ENCODE measurements at places on chromosomes 3 and 15.

DNA sequence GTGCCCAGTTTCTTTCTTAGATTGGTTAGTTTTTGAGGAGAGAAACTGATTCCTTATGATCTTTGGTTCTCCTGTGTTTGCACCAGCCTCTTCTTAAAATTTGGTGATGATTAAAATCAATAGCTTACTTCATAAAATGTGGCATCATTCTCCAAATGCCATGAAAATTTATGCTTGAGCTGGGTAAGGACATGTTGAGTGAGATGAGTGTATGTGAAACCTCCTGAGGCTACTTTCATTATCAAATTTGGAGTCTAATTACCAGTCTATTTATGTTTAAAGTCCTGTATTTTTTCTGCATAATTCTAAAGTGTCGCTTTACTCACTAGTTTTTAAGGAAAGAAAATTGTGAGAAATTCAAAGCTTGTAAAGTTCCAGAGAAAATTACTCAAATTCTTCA, 102.1 kb downstream of the DIPK2A start:
- DNase-seq: no peak

- DNase-seq: no peak
These were observed 12.9 kb upstream of the TXNRD3 start for GRCh38 chr3:126667631-126668449.

GRCh38 chr3:22908989-22909507, 294.1 kb upstream of the UBE2E2 start:
- no peak for DNase-seq

DNA sequence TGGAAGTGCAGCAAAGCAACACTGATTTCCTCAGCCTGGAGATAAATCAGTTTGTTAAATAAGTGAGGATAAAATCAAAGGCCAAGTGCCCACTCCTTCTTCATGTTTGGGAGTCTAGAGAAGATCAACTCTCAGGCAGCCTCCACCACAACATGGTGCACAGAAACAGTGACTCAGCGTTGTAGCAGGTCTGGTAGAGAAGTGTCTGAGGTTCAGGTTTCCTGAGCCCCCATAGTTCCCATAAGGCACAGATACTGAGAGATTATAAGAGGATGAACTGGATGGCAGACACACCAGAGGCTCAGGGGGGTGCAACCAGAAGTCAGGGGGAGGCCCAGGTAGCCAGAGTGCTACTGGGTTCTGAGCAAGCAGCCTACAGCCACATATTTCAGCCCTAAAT, 166.7 kb downstream of the FRMD5 start:
- DNase-seq: no peak

- DNase-seq: no peak
These were observed 17.8 kb upstream of the MAP4 start for GRCh38 chr3:48034000-48034516.

DNA sequence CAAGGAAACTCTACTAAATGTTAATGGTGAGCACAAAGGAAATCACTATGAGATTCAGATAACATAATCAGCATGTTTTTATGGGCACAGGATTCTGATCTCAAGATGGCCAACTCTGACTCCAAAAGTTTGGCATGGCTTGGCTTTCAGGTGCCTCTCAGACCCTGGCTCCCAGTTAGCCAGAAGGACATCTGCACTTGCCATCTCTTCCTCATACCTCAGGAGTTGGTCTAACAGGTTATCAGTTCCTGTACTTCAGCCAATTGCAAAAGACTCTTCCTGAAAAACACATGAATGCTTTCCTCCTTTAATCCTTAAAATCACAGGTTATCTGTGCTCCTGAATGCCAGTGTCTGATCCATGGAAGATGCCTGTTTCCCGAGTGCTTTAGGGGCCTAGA, 25.0 kb downstream of the TMPRSS7 start:
- no peak for DNase-seq

DNA sequence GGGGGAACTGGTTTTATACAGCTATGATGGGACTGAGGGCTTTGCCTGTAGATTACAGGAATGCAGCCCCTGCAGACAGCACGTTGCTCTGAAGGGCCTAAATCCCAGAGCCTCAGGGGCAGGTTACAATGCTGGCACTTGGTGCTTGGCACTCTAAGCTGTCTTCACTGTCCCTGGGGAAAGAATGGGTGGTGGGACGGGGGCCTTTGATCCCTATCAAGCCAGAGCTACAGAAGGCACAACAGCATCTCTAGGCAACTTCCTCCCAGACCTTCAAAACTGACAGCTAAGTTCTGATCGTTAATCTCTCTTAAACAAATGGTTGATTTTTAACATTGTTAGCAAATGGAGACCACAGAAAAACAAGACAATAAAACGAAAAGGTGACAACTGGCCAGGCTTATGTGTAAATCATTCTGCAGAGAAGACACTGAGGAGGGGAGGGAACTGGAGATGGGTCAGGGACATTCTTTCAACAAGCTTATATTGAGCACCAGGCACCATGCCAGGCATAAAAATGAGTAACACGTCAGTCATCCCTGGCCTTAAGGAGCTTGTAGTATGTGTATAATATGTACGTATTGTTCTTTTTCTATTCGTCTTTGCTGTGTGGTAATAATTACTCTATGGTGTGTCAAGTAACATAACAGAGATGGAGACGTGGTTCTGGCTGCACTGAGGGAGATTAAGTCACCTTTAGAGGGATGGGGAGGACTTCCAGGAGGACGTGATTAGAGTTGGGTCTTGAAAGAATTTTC, 49.1 kb downstream of the CA12 start:
- no peak for DNase-seq

GRCh38 chr3:188581792-188582191, 427.8 kb downstream of the LPP start:
- no peak for DNase-seq

- no peak for DNase-seq
These were observed 314.6 kb downstream of the EPHB1 start for GRCh38 chr3:135109681-135110080.

- no peak for DNase-seq
These were observed 329.1 kb upstream of the ROPN1 start for GRCh38 chr3:124320976-124321375.

DNA sequence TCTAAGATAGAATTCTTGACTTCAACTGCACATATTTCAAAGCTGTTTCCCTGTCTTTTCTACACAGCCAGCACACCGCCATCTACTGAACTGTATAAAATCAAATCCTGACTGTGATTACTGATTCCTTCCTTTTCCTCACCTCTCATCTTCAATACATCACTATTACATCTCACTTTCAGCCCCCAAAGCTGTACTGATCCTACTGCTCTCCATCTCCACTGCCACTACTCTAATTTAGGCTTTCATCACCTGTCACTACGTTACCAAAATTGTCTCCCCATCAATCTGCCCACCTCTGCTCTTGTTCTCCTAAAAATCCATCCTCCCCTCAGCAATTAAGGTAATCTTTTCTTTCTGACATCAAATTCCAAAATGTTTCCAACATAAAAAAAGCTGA, 4.5 kb upstream of the CCDC39 start:
- no peak for DNase-seq

- DNase-seq: no peak
These were observed 36.9 kb downstream of the HACD2 start for GRCh38 chr3:123547881-123548519.

GRCh38 chr15:34861214-34861613, 65.9 kb upstream of the ACTC1 start:
- no peak for DNase-seq

DNA sequence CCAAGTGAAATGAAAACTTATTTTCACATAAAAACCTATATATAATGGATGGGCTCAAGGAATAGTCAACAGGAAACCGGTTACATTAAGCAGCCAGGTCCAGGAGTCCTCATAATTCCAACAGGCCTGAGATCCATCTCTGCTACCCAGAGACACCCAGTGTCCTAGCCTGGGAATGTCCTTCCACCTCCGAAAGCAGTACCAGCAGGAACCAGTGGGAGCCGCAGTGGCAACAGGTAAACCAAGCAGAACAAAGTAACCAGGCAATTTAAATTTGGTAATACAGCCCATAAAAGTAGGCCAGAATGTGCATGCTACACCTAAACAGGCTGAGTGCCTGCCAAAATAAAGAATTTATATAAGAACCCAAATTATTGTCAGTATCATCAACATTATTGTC, 195.6 kb downstream of the ZBBX start:
- DNase-seq: no peak

- no peak for DNase-seq
These were observed 391.2 kb downstream of the IL20RB start for GRCh38 chr3:137348936-137349335.

DNA sequence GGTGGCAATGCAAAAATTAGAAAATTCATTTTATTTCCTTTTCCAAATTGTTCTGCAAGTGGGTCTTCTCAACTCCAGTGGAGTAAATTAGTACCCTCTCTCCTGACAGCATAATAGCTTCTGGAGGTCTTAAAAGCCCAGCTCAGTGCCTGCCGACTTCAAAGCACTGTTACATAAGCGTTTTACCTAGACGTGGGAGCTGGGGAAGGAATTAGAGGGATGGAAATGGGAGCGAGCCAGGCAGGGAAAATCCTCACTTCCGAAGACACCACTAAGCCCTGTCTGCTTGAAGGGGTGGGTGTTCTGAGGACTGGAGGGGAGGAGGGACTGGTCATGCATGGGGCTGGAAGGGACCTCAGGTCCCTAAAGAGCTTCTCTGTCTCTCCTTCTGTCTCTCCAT, 77.2 kb upstream of the SLC6A1 start:
- no peak for DNase-seq

DNA sequence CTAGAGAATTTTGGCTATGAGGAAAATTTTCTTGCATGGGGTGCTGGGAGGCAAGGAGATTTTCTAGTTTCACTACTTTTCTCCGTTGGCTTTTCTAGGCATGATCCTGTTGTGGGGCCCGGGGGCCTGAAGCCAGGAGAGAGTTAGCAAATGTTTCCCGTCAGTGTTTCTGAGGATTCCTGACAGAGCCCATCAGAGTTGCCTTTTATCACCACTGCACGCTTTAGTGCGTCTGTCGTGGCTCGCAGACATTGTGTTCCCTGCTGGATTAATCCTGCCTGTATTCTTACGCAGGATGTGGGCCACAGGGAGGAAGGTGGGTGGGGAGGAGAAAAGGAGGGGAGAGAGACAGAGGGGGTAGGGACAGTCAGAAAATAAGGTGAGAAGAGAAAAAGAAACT, 18.1 kb upstream of the BOC start:
- no peak for DNase-seq

DNA sequence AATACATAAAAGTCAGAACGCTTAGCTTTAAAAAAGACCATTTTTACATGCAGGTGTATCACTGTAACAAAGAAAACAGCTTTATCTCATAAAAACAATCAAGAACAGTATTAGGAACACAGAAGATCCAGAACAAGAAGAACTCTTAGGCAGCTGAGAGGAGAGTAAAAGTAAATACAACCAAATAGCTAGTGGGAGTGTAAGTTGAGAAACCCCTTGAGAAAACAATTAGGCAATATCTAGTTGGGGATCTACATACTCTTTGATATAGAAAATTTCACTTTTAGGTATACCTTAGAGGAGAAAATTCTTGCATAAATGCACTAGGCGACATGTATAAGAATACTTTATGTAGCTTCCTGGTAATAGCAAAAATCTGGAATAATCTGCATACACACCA, 7.5 kb downstream of the TMF1 start:
- DNase-seq: no peak

DNA sequence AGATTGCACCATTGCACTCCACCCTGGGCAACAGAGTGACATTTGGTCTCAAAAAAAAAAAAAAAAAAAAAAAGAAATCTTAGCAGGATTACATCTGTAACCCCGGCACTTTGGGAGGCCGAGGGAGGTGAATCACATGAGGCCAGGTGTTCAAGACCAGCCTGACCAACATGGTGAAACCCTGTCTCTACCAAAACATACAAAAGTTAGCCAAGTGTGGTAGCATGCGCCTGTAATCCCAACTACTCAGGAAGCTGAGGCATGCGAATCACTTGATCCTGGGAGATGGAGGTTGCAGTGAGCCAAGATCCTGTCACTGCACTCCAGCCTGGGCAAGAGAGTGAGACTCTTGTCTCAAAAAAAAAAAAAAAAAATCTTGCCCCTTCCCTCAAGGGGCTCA, 40.4 kb downstream of the LIPC start:
- DNase-seq: no peak

DNA sequence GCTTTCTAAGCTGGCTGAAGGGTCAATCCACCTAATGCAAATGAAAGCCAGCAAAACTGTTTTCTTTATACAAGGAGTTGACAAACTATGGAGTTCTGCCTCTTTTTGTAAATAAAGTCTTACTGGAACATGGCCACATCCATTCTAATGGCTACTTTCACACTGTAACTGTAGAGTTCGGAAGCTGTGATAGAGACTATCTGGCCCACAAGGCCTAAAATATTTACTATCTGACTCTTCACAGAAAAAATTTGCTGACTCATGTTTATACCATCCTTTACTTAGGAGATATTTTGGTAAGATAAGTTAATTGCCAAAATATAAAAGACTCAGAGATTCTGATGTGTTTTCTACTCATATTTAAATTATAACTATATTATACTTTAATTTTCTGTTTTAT, 93.7 kb upstream of the GK5 start:
- DNase-seq: peak; percentile 2

Measured in CMK (cell line).